Transverse colon (tissue), 4 donors: ENCODE measurements at places on chromosomes 3 and 15. TPM values are rescaled to one million over a fixed set of nuclear protein-coding genes. Genes with fewer than 3 reads are reported as not detected.

Gene CHRD
- 6.4 TPM for total RNA-seq

GRCh38 chr3:64104691-64105111, 81.4 kb upstream of the PSMD6 start:
- H3K27me3 ChIP-seq = no peaks in the 10 kb centered on the region
- no peaks in the 10 kb centered on the region for H3K36me3 ChIP-seq
- no peak for DNase-seq
- H3K4me1 ChIP-seq = peaks cover 6% of the 10 kb centered on the region
- H3K27ac ChIP-seq = no peak overlapping the region

GRCh38 chr3:56409790-56410189, 58.5 kb downstream of the ERC2 start:
- no peaks in the 10 kb centered on the region for H3K36me3 ChIP-seq
- H3K27ac ChIP-seq = no peak overlapping the region
- no peak overlapping the region for H3K4me3 ChIP-seq

DNA sequence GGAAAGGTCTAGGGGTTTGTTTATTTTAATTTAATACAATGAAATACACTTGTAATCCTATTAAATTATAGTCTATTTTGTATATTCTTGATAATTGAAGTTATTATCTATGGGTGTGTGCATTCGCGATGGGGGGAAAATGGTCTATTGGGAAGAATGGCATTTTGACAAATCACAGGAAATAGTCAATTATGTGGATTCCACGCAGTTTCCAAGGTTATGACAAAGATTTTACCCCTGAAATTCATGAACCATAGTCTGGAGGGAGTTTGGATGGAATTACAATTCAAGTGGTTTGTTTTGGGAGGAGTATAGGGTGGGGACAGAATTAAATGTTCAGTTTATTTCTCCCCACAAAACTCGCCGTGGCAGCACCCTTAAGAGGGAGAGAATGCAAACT, 66.5 kb downstream of the RBMS3 start:
- H3K4me3 ChIP-seq = no peak overlapping the region
- H3K36me3 ChIP-seq = no peaks in the 10 kb centered on the region
- no peaks in the 10 kb centered on the region for H3K4me1 ChIP-seq
- no peaks in the 10 kb centered on the region for H3K27me3 ChIP-seq

GRCh38 chr3:156548902-156549301, 6.0 kb downstream of the SSR3 start:
- no peaks in the 10 kb centered on the region for H3K36me3 ChIP-seq
- H3K4me3 ChIP-seq = no peak overlapping the region
- peaks cover 14% of the 10 kb centered on the region for H3K4me1 ChIP-seq
- H3K27me3 ChIP-seq = no peaks in the 10 kb centered on the region

Gene PIGBOS1
- 14.2 TPM for total RNA-seq

- DNase-seq = no peak
- H3K27ac ChIP-seq = no peak overlapping the region
- peaks cover 3% of the 10 kb centered on the region for H3K4me1 ChIP-seq
- H3K36me3 ChIP-seq = no peaks in the 10 kb centered on the region
Measured at GRCh38 chr3:71260782-71261181, 322.7 kb downstream of the FOXP1 start.

DNA sequence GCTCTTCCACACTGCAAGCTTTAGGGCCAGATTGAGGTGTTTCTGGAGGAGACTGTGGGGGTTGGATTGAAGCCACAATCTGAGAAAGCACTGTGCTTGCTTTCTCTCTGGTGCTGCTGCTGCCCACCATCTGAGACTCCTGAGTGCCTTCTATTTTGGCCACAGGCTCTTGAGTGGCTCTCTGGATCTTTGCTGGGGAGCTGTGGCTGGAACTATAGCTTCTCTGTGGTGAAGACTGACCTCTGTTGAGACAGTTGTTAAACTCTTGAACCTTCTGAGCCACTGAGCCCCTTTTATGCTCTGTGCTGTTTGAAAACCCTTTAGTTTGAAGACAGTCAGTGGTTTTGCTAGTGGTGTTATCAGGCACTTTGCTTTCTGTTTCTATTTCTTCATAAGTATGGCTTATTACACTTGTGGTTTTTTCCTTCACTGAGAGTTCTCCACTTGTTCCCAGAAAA, 108.7 kb upstream of the TSPAN3 start:
- H3K27me3 ChIP-seq = no peaks in the 10 kb centered on the region
- H3K4me3 ChIP-seq = no peak overlapping the region
- no peaks in the 10 kb centered on the region for H3K36me3 ChIP-seq
- DNase-seq = no peak
- H3K27ac ChIP-seq = no peak overlapping the region

- H3K27me3 ChIP-seq = peaks cover 9% of the 10 kb centered on the region
- no peak overlapping the region for H3K27ac ChIP-seq
- peaks cover 32% of the 10 kb centered on the region for H3K4me1 ChIP-seq
- no peaks in the 10 kb centered on the region for H3K36me3 ChIP-seq
Measured at GRCh38 chr3:129007792-129008191, 6.7 kb downstream of the EFCC1 start.

DNA sequence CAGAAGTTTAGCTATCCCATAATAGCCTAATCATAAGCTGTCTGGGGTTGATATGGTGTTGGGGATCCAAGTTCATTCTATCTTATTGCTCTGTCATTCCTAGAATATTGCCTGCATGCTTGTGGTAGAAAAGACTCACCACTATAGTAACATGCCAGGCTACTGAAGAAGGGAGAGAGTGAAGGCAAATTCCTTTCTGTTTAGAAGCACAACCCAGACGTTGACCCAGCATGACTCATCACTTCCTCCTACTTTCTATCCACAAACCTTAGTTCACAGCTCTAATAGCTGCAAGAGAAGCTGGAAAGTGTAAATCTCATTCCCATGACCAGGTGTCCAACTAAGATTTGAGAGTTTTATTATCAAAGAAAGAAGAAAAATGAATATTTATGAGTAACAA, 57.8 kb upstream of the NMD3 start:
- no peak for DNase-seq
- no peak overlapping the region for H3K4me3 ChIP-seq
- H3K36me3 ChIP-seq = no peaks in the 10 kb centered on the region
- H3K27ac ChIP-seq = no peak overlapping the region
- no peaks in the 10 kb centered on the region for H3K27me3 ChIP-seq
- H3K4me1 ChIP-seq = no peaks in the 10 kb centered on the region

GRCh38 chr15:45439521-45440260, 61.3 kb upstream of the GATM start:
- no peaks in the 10 kb centered on the region for H3K27me3 ChIP-seq
- peak; percentile 70 for DNase-seq
- H3K4me3 ChIP-seq = no peak overlapping the region
- H3K4me1 ChIP-seq = peaks cover 24% of the 10 kb centered on the region
- no peaks in the 10 kb centered on the region for H3K36me3 ChIP-seq
- peak overlapping the region; percentile 84 for H3K27ac ChIP-seq

- H3K4me1 ChIP-seq = no peaks in the 10 kb centered on the region
- no peak overlapping the region for H3K4me3 ChIP-seq
- H3K27me3 ChIP-seq = no peaks in the 10 kb centered on the region
- no peaks in the 10 kb centered on the region for H3K36me3 ChIP-seq
Measured at GRCh38 chr3:168991803-168992202, 671.7 kb downstream of the MECOM start.

GRCh38 chr15:99155961-99156443, 51.1 kb downstream of the SYNM start:
- no peak for DNase-seq
- no peak overlapping the region for H3K4me3 ChIP-seq
- H3K27ac ChIP-seq = no peak overlapping the region
- no peaks in the 10 kb centered on the region for H3K36me3 ChIP-seq

Gene NUTM1
- not detected for total RNA-seq

DNA sequence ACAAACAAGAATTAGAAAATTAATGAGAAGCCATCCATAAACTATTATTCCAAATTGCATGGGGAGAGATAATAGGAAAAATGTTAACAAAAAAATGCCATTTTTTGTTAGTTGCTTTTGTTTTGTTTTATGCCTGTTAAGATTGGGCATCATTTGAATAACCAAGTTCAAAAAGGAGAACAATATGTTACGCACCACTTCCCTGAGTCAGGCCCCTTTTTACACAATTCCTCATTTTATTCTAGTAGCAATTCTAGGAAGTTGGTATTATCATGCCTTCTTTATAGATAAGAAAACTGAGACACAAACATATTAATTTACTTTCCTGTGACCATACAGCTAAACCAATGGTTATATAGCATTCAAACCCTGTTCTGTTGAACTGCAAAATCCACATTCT, 736.9 kb upstream of the CCDC54 start:
- H3K27me3 ChIP-seq = no peaks in the 10 kb centered on the region
- no peak overlapping the region for H3K27ac ChIP-seq
- no peak overlapping the region for H3K4me3 ChIP-seq
- no peak for DNase-seq
- no peaks in the 10 kb centered on the region for H3K36me3 ChIP-seq
- no peaks in the 10 kb centered on the region for H3K4me1 ChIP-seq

Gene BFSP2
- total RNA-seq = not detected

Gene ZNF445
- total RNA-seq = 12.7 TPM

- H3K27ac ChIP-seq = peak overlapping the region; percentile 96
- no peaks in the 10 kb centered on the region for H3K27me3 ChIP-seq
- DNase-seq = no peak
- H3K36me3 ChIP-seq = peaks cover 8% of the 10 kb centered on the region
- H3K4me1 ChIP-seq = peaks cover 41% of the 10 kb centered on the region
- H3K4me3 ChIP-seq = no peak overlapping the region
Measured at GRCh38 chr15:69456208-69457166, 3.9 kb downstream of the RPLP1 start.

Gene HDDC3
- total RNA-seq = 20.5 TPM

- H3K4me1 ChIP-seq = peaks cover 15% of the 10 kb centered on the region
- peak overlapping the region; percentile 58 for H3K27ac ChIP-seq
- H3K4me3 ChIP-seq = no peak overlapping the region
- no peak for DNase-seq
Measured at GRCh38 chr3:197807969-197808587, 17.0 kb downstream of the LRCH3 start.

Gene MKRN3
- 3.2 TPM for total RNA-seq

- H3K4me1 ChIP-seq = no peaks in the 10 kb centered on the region
- no peaks in the 10 kb centered on the region for H3K36me3 ChIP-seq
- H3K27ac ChIP-seq = no peak overlapping the region
Measured at GRCh38 chr3:104909721-104910120, 457.0 kb upstream of the ALCAM start.

- DNase-seq = peak; percentile 37
- H3K36me3 ChIP-seq = no peaks in the 10 kb centered on the region
- no peaks in the 10 kb centered on the region for H3K4me1 ChIP-seq
- H3K27ac ChIP-seq = no peak overlapping the region
Measured at GRCh38 chr15:70127288-70127746, 29.6 kb upstream of the TLE3 start.

Gene DNAH12
- total RNA-seq = not detected

DNA sequence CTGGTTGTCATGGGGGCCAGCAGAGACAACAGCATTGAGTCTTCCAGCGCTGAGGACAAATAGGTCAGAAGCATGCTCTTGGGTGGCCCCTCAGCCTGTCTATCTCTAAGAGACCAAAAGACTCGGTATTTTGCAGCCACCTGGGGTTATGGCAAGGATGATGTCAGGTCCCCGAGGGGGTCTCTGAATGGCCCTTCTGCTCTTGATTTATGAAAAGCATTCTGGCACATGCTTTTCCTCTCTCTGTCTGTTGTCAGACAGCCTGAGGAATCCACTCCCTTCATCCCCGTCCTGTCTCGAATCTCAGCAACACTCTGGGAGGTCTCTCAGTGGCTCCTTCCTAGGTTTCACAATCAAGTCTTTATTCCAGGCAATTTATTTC, 156.6 kb upstream of the RGMA start:
- H3K27me3 ChIP-seq = no peaks in the 10 kb centered on the region
- no peak overlapping the region for H3K27ac ChIP-seq
- no peaks in the 10 kb centered on the region for H3K4me1 ChIP-seq
- H3K4me3 ChIP-seq = no peak overlapping the region
- H3K36me3 ChIP-seq = no peaks in the 10 kb centered on the region

Gene ITIH3
- not detected for total RNA-seq

DNA sequence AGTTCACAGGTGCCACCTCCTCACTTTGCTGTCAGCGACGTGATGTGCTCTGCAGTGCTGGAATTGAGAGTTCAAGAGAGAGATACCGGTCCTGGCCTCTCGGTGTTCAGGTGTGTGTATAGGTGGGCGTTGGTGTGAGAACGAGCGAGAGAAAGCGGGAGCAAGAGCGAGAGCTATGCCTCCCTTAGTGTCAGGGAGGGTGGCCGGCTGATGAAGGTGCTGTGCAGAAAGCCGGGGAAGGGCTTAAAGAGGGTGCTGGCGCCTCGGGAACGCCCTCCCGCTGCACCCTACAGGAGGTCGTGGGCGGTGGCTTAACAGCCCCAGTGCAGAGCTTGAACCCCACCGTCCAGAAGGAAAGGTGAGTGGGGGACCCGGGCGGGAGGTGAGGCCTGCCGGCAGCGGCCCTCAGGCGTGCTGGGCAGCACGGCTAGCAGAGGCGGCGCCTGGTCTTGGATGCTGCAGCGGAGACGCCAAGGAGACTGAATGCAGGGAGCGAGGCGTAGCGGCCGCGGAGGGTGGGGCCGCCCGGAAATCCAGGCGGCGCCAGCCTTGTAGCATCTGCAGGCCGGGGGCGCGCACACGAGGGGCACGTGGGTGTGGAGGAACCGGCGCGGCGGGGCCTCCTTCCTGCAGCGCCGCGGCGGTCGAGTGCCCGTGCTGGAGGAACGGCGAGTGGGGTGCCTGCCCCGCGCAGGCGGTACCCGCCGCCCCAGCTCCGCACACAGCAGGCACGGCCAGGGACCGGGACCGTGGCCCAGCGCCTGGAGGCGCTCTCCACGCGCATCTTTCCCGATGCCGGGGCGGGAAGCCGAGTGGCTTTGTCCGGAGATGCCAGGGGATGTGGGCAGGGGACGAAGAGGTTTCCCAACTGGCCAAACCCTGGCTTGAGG, 246.8 kb upstream of the TOPAZ1 start:
- peak overlapping the region; percentile 14 for H3K4me3 ChIP-seq
- no peaks in the 10 kb centered on the region for H3K36me3 ChIP-seq
- H3K27me3 ChIP-seq = peaks cover 100% of the 10 kb centered on the region

Gene PRSS50
- 0.14 TPM for total RNA-seq

Gene FBXW12
- total RNA-seq = not detected

Gene PYGO1
- total RNA-seq = 0.37 TPM

DNA sequence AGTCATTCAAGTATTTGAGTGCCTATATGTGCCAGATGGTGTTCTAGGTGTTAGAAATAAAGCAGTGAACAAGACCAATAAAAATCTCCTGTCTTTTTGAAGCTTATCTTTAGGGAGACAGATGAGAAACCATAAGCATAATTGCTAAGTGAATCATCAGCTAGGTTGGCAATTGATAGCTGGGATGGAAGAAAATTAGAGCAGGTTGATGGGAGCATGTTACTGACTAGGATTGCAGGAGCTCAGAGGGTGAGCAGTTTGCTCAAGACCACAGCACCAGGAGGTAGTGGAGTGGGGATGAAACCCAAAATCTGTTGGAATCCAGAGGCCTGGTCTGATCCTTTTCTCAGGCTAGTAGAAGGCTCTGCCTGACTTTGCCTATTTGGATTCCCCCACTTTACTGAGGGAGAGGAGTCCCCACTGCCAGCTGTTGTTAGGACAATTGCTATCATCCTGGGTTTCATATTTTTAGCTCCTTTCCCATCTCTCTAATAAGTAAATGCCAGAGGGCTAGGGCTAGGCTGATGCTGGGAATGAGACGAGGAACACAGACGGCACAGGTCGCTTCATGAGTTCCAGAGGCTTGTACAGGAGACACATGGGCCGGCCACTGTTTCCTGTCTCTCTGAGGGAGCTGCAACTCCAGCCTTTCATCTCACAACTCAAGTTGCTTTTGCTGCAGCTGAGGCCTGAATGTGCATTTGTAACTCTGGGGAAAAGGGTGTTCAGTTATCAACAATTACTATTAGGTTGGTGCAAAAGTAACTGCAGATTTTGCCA, 102.9 kb downstream of the CACNA1D start:
- no peak overlapping the region for H3K4me3 ChIP-seq
- no peaks in the 10 kb centered on the region for H3K27me3 ChIP-seq
- H3K27ac ChIP-seq = no peak overlapping the region

GRCh38 chr3:194993896-194994295, 277.1 kb downstream of the XXYLT1 start:
- H3K27me3 ChIP-seq = no peaks in the 10 kb centered on the region
- no peaks in the 10 kb centered on the region for H3K4me1 ChIP-seq
- H3K36me3 ChIP-seq = no peaks in the 10 kb centered on the region
- no peak for DNase-seq
